ENCODE measurements at places on chromosomes 1 and 21. TPM values are rescaled to one million over a fixed set of nuclear protein-coding genes. Genes with fewer than 3 reads are reported as not detected.

The TACSTD2 gene
- total RNA-seq: 1.7 TPM

The ADSS2 gene
- 27.2 TPM for total RNA-seq

The ZNF670 gene
- total RNA-seq: 2.8 TPM

The REG4 gene
- total RNA-seq: 0.26 TPM

The DNASE2B gene
- total RNA-seq: 0.39 TPM

The FCAMR gene
- not detected for total RNA-seq

The POFUT2 gene
- 29.6 TPM for total RNA-seq

The FAM72D gene
- not detected for total RNA-seq

The KRTAP12-2 gene
- total RNA-seq: not detected

The C1orf185 gene
- not detected for total RNA-seq

The CRNN gene
- not detected for total RNA-seq

The PTAFR gene
- total RNA-seq: 22.8 TPM

The GPA33 gene
- total RNA-seq: 0.29 TPM

The LCA5L gene
- 0.55 TPM for total RNA-seq

The ERG gene
- total RNA-seq: 37.4 TPM

The TMPRSS2 gene
- 0.61 TPM for total RNA-seq

The CHIA gene
- not detected for total RNA-seq

The SLAMF1 gene
- 0.84 TPM for total RNA-seq

The S100A1 gene
- total RNA-seq: 12.6 TPM

The S100A7A gene
- total RNA-seq: not detected

The NTRK1 gene
- total RNA-seq: 1.8 TPM

The SOX13 gene
- total RNA-seq: 33.1 TPM

The SYPL2 gene
- total RNA-seq: 7.3 TPM

The YRDC gene
- 16.2 TPM for total RNA-seq

The SPRR4 gene
- not detected for total RNA-seq

The TMEM82 gene
- total RNA-seq: not detected

The SYF2 gene
- total RNA-seq: 31.9 TPM

The PRMT2 gene
- 84.6 TPM for total RNA-seq

The RGS13 gene
- total RNA-seq: 1.0 TPM

The NPPA gene
- not detected for total RNA-seq

Measured in mesenteric fat pad (tissue), 1 donor.